ENCODE measurements at places on chromosomes 7 and 10.

DNA sequence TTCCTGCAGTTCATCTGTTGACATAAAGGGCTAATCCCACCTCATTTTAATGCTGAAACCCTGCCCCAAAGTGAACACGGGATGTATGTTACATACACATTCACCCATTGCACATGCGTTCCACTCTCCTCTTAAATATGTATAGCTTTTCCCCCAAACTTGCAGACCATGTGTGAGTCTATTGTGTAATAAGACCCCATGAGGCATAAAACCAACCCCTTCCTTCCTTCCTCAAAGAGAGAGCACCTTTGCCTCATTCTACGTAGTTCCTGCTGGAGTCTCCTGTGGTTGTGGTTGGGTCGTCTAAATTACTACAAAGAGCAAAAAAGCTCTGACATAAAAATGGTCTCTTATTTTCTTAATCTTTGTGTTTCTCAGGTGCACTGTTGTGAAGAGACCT lies 345.7 kb upstream of the KLF6 start:
- DNase-seq = peak; percentile 86

DNA sequence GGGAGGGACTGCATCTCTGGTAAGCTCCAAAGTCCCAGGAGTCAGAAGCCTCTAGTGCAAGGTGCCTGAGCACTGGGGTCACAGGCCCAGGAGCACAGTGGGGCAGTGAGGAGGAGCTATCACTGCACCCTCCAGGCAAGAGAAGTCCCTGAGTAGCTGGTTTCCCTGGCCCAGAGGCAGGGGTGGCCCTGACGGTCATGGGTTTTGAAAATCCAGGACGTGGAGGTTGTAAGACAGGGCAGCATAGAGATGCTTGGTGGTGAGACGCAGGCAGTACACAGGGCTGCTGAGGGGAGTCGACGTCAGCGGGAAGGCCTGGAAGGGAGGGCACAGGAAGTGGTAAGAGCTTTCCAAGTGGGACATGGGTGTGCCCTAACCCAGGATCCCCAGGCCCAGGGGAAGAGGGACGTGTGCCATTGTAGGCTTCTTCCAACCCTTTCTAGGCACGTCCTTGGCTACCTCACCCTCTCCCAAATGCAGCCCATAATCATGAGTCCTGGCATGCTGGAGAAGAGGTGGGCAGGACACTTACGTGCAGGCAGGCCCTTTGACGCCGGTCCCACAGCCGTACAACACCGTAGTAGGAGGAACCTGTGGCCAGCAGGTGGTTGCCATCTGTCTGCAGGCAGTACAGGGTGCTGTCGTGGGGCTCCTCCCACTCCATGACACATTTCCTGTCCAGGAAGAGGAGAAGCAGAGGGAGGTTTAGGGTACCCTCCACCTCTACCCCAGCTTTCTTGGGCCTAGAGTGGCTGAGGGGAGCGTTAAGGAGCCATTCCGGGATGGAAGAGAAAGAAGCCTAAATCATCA lies 23.2 kb downstream of the DPCD start:
- peak; percentile 25 for DNase-seq

DNA sequence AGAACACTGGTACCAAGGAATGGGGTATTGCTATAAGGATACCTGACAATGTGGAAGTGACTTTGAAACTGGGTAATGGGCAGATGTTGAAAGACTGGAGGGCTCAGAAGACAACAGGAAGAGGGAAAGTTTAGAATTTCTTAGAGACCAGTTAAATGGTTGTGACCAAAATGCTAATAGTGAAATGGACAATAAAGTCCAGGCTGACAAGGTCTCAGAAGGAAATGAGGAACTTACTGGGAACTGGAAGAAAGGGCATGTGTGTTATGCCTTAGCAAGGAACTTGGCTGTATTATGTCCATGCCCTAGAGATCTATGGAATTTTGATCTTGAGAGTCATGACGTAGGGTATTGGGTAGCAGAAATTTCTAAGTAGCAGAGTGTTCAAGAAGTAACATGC lies 38.0 kb downstream of the FAM149B1 start:
- peak; percentile 7 for DNase-seq

- DNase-seq = no peak
These were observed 9.7 kb upstream of the ADAMTS14 start for GRCh38 chr10:70662362-70663220.

GRCh38 chr7:85890244-85890811 lies 703.5 kb upstream of the SEMA3D start:
- peak; percentile 26 for DNase-seq

- no peak for DNase-seq
These were observed 115.8 kb upstream of the CARD11 start for GRCh38 chr7:3159445-3159844.

DNA sequence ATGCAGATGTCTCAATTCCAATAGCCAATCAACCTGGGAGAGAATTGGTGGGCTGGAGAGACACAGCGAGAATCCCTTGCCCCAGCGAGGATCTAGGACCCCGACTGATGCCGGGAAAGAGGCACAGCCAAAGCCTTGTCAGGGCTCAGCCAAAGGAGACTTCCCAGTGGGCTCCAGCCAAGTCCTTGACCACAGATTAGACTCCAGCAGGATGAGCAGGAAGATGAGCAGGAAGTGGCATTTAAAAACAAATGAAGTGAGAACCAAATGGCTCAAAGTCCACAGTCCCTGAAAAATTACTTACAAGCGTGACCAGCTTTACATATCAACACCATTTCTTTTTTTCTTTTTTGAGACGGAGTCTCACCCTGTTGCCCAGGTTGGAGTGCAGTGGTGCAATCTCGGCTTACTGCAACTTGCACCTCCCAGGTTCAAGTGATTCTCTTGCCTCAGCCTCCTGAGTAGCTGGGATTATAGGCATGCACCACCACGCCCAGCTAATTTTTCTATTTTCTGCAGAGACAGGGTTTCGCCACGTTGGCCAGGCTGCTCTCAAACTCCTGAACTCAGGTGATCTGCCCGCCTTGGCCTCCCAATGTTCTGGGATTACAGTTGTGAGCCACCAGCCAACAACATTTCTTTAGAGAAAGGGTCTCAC lies 40.2 kb downstream of the CTBP2 start:
- no peak for DNase-seq

- DNase-seq = no peak
These were observed 257.3 kb downstream of the TSPAN12 start for GRCh38 chr7:120600607-120601006.

- DNase-seq = no peak
These were observed 25.2 kb downstream of the ATRNL1 start for GRCh38 chr10:115118346-115118745.

GRCh38 chr7:98238976-98239375 lies 13.1 kb downstream of the TECPR1 start:
- DNase-seq = no peak

DNA sequence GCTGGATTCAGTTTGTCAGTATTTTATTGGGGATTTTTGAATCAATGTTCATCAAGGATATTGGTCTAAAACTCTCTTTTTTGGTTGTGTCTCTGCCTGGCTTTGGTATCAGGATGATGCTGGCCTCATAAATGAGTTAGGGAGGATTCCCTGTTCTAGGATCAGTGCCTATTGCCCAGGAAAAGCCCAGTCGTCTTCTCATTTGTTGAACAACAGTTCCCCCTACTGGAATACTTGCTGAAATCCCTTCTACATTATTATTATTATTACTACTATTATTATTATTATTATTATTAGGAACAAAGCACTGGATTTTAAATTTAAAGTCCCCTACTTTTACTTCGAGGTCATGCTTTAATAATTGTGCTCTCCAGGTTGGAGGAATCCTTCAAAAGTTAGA lies 528.9 kb downstream of the MAGI2 start:
- DNase-seq = no peak

DNA sequence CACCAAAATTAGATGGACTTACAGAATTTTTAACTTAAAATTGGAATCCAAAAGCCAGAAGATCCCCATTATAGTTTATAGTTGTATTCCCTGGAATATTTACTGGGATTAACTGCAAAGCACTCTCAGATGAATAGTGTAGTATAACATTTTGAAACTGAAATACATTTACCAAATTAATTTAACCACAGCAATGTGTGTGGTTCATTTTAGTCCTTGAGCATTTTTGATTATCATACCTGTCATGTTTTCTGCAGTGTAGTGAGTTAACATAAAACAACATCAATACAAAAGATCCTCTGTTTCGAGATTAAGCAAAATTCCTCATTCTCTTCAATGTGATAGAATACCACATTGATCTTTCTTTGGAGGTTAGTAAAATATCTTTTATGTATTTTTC lies 3.7 kb downstream of the VIM start:
- no peak for DNase-seq

DNA sequence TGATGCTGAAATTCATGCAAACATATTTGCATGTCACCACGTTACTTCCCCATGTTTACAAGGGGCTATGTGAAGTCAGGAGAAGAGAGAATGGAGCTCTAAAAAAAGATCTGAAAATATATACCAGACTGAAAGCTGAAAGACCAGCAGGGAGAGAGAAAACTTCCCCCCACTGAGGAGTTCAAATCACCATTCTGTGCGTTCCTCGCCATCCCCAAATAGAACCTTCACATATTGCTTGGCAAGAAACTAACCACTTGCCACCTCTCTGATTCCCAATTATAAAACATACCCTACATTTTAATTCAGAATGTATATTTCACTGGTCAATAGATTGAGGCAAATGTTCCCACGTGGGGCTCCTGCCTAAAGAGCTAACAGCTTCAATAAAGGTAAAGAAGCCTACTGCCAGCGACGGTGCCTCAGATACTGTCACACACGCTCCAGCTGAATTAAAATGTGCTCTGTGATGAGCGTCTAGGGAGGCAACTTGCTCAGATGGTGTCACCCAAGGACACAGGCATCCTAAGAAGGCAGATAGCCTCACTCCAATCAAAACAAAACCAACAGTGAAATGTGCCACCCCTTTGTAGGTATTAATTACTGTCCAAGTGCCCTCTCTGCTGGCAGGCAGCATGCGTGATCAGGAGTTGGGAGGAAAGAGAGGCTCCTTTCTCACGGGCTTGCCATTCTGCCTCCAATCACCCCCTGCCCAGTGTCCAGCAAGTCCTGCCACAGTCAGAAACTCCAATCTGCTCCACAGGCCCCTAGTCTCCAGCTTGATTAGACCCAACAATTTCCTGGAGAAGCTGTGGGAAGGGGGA lies 298.2 kb downstream of the GRID1 start:
- no peak for DNase-seq

DNA sequence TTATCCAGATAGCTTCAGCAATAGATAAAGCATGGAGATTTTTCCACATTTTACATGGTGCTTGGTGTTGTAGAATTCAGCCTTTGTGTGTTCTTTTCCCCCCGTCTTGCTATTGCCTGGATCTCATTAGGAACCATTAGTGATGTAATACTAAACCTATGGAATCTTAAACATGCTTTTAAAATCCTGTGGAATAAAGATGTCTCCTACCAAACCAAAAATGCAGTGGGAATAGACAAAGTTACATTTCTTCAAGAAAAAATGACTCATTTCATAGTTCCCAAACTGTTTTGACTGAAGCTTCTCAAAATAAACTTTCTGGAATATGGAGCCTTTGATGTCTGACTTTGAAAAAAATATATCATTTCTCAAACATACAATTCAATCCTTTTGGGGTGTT lies 44.0 kb downstream of the CALD1 start:
- no peak for DNase-seq

- no peak for DNase-seq
These were observed 92.3 kb upstream of the STEAP4 start for GRCh38 chr7:88399036-88399435.

GRCh38 chr10:129163531-129163930 lies 303.5 kb upstream of the MGMT start:
- no peak for DNase-seq

DNA sequence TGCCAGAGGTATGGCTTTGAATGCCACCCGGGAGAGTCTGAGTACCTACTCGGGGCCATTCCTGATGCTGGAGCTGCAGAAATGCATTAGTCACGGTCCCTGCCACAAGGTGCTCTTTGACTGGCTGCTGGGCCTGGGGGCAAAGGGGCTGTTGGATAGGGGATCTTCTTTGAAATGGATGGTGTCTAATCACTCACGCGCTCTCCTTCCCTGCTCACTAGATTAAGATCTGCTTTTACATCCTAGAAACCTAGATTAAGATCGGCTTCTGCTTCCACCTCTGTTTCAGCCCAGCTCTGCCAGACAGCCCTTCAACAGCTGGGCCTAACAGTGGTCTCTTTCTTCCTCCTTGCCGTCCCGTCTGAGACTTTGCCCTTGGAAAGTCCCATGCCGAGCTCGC lies 57.2 kb downstream of the PAX2 start:
- DNase-seq = no peak

DNA sequence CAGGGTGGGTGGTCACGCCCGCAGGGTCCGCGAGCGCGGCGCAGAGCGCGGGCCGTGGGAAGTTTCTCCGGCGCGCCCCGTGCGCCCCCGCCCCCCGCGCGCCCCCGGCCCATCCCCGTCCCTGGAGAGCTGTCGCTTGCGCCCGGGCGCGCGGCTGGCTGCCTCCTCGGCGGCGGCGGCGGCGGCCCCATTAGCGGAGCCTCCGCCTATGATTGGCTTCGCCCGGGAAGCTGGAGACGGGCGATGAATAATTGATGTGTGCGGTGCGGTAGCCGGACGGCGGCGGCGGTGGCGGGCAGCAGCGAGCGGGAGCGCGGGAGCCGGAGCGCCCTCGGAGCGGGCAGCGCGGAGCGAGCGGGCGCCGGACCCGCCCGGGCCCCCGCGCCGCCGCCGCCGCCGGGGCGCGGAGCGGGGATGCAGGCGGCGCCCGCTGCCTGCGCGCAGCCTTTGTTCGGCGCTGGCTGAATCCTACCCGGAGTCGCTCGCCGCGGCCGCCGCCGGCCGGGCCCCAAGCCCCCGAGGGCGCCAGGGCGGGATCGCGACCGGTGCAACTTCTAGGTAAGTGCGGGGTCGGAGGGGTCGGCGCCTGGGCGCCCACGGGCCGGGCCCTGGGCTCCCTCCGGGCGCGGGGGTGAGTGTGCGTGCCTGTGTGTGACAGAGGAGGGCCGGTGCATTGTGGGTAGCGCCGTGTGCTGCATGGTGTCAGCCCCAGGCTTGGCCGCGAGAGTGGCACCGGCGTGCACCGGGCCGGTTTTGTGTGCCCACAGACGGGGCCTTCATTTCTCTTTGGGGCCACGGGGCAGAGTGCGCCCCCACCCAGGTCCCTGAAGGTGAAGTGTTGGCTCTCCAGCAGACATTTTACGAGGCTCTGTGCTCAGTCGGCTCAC lies 103.8 kb upstream of the PPIF start:
- no peak for DNase-seq

- peak; percentile 87 for DNase-seq
These were observed 50.4 kb upstream of the NFE2L3 start for GRCh38 chr7:26101361-26102151.

- DNase-seq = no peak
These were observed 49.6 kb downstream of the ADARB2 start for GRCh38 chr10:1687623-1688150.
